ENCODE measurements at places on chromosomes 1 and 21. TPM values are rescaled to one million over a fixed set of nuclear protein-coding genes. Genes with fewer than 3 reads are reported as not detected.

GRCh38 chr1:184860535-184860934, 105.9 kb upstream of the EDEM3 start:
- H3K4me1 ChIP-seq: no peaks in the 10 kb centered on the region
- H3K27ac ChIP-seq: no peak overlapping the region
- H3K4me3 ChIP-seq: no peak overlapping the region
- no peaks in the 10 kb centered on the region for H3K36me3 ChIP-seq
- H3K27me3 ChIP-seq: no peaks in the 10 kb centered on the region
- no peak for DNase-seq

GRCh38 chr1:12006167-12006921, 13.0 kb upstream of the MIIP start:
- H3K27me3 ChIP-seq: no peaks in the 10 kb centered on the region
- H3K36me3 ChIP-seq: peaks cover 25% of the 10 kb centered on the region
- no peak overlapping the region for H3K27ac ChIP-seq
- H3K4me3 ChIP-seq: no peak overlapping the region
- 0 out of 2 replicates have a peak, but pooled peaks cover 2% of the 10 kb centered on the region for H3K4me1 ChIP-seq

DNA sequence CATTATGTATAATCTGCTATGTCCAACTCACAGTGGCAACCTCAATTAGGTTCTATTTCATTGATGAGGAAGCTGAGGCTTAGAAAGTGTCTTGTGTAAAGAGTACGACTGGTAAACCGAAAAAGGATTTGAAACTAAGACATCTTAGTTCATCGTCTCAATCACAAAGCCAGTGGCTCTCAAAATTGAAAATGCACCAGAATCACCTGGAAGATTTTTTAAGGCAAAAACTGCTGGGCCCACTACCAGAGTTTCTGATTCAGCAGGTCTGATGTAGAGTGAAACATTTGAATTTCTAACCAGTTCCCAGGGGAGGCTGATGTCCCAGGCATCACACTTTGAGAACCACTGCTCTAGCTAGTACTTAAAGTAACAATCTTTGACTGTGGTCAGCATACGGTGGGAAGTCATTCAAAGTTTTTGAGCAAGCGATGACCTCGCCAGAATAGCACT, 5.2 kb upstream of the LRRC53 start:
- no peaks in the 10 kb centered on the region for H3K27me3 ChIP-seq
- H3K4me3 ChIP-seq: no peak overlapping the region
- no peaks in the 10 kb centered on the region for H3K36me3 ChIP-seq
- no peak overlapping the region for H3K27ac ChIP-seq
- DNase-seq: no peak

The DCDC2B gene
- total RNA-seq: not detected

The HTR6 gene
- total RNA-seq: 0.10 TPM
